ENCODE measurements at places on chromosomes 2 and 18.

- no peak overlapping the region for H3K4me3 ChIP-seq
- no peaks in the 10 kb centered on the region for H3K36me3 ChIP-seq
Measured at GRCh38 chr18:28365411-28365831, 188.5 kb upstream of the CDH2 start.

DNA sequence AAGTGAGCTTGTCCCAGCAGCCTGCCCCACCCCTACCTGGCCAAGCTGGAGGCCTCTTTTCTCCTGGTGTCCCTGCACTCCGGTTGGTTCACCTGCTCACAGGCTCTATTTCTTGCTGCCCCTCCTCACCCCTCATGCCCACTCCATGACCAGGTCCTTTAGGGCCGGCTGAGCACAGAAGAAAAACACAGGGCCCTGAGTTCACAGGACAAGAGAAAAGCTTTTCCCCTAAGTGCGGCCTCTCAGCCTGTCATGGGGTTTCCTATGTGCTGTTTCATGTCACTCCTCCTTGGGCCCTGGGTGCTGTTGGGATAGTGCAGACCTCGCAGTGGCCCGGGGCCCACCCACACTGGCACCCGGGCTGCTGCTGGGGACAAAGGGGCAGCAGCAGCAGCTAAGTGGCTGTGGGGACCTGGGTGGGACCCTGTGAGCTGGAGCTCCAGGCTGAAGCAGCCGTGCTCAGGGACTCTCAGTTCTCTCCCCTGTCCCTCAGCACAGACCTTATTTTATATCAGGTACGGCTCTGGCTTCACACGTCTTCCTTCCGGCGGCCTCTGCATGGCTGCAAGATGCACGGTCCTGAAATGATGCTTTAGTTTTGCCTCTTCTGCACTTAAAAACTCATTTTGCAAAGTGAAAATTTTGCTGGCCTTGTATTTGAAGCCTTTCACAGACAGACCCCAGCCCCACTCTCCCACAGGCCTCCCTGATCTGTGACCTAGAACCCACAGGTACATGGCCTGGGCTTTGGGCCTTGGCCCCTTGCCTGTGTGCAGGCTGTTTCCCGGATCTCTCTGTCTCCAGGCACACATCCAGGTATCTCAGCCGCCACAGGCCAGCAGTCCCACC is 71.8 kb downstream of the SH3RF3 start:
- H3K27me3 ChIP-seq: peaks cover 4% of the 10 kb centered on the region
- peaks cover 12% of the 10 kb centered on the region for H3K4me1 ChIP-seq

DNA sequence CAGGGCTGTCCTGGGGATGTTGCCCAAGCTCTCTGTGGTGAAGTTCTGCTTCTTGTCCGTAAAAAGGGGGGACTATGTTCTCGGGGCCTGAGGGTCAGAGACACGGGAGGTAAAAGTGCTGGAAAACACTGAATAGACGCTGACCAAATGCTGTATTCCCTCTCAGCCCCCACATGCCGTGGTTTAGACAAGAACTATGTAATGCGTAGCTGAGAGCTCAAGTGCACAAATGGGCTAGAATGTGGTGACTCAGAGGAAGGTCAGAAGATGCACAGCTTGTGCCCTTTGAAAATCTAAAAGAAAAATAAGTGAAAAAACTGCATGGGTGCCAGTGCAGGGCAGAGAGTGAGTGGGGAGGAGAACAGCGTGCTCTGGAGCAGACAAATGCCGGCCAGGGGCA is 80.3 kb upstream of the MAP4K4 start:
- H3K36me3 ChIP-seq: no peaks in the 10 kb centered on the region
- no peak overlapping the region for H3K27ac ChIP-seq
- DNase-seq: no peak
- peaks cover 2% of the 10 kb centered on the region for H3K27me3 ChIP-seq

GRCh38 chr18:21743166-21743832 is 2.7 kb downstream of the MIB1 start:
- peaks cover 14% of the 10 kb centered on the region for H3K27me3 ChIP-seq
- H3K36me3 ChIP-seq: no peaks in the 10 kb centered on the region
- H3K4me1 ChIP-seq: peaks cover 35% of the 10 kb centered on the region
- DNase-seq: no peak
- peak overlapping the region; percentile 89 for H3K4me3 ChIP-seq
- H3K27ac ChIP-seq: peak overlapping the region; percentile 98

Measured in glutamatergic neuron (in vitro differentiated cells).